Suppressor macrophage treated with lipopolysaccharide for 1 hour (primary cell): ENCODE measurements at places on chromosomes 7 and 10.
A peak's percentile ranks its signal among the peaks of the same experiment; 100 is the strongest.

DNA sequence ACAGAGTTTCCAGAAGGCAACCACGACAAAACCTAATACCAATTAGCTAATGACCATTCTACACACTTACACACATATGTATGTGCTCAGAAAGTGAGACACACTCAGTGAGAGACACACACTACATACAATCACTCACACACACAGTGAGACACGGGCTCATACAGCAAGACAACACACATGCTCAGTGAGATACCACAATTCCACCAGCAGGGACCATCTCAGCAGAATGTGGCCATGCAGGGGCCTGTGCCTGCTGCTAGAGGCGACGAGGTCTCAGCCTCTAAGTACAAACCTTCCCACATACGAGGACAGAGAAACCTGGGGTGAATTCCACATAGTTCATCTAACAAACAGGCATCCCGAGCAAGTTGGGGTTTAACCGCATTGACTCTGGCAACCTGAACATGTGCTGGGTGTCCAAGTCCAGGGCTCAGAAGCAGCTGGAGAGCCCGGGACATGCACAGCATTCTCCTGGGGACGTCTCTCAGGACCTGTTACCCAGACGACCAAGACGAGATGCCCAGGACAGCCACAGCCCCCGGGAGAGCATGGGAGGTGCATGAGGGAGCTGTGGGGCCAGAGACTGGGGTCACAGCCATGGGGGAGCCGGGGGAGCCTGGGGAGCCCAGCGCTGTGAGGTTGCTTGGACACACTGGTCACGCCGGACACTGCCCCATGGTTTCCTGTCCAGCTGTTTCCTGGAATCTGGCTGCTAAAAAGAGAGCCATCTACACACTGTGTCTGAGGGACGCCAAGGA is 523.6 kb downstream of the PTPRN2 start:
- DNase-seq = no peak

GRCh38 chr10:62869958-62870357 is 53.8 kb upstream of the EGR2 start:
- no peak for DNase-seq

- DNase-seq = peak; percentile 34
Measured at GRCh38 chr10:62732841-62733653, 71.5 kb upstream of the ADO start.

DNA sequence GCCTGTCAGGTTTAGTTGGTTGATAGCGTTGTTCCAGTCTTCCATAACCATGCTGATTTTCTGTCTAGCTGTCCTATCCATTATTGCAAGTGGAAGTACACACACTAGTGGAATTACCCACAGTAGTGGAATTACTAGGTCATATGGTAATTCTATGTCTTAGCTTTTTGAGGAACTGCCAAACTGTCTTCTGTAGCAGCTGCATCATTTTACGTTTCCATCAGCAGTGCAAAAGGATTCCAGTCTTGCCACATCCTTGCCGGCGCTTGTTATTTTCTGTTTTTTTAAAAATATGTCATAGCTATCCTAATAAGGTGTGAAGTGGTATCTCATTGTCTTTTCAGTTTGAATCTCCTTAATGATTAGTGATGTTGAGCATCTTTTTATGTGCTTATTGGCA is 17.2 kb upstream of the RHBDD2 start:
- DNase-seq = peak; percentile 98

DNA sequence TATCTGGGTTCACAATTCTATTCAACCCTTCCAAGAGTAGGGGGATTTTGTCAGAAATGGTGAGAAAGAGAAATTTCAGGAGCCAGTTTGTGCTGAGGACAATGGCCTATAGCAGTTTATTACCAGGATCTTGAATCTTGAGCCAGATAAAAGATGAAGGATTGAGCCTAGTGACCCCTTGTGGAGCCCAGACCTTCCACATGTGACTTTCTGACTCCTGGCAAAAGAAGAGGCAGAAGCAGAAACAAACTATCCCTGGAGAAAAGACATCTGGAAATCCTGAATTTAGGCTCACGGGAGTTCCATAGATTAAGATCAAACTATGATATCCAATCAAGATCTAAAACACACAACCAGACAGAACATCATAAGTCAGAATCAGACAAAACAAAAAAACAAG is 60.9 kb upstream of the CHRM2 start:
- DNase-seq = no peak

DNA sequence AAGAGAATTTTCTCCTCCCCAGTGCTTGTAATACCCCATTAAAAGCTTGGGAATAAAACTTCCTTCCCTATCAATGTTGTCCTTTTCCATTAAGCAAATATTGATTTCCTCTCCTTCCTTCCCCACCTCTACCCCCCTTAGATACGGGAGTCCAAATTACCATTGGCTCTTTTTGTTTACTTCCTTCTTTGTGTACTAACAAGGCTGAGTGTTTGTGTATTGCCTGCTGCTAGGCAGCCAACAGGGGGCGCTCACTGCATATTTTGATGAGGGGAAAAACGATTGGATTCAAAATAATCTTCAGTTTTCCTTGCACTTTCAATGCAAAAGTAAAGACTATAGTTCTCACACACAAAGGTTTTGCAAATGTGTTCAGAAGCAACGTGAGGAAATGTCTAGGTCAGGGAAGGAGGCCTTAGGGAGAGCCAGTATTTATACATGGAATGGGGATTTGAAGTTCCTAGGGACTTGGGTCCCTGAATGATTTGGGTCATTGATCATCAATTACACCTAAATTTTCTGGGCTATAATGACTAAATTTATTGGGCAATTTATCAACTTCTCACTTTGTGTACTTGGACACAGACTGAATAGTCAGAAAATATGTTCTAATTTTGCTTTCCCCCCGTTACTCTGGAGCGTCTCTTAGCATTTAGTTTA is 23.6 kb upstream of the VPS41 start:
- peak; percentile 75 for DNase-seq

GRCh38 chr10:71860243-71861029 is 9.4 kb upstream of the PSAP start:
- peak; percentile 98 for DNase-seq

GRCh38 chr10:7756360-7756992 is 31.3 kb downstream of the KIN start:
- peak; percentile 43 for DNase-seq

GRCh38 chr10:131897297-131897899 is 3.4 kb upstream of the PPP2R2D start:
- no peak for DNase-seq

- no peak for DNase-seq
Measured at GRCh38 chr10:10642189-10642588, 375.5 kb upstream of the CELF2 start.
